ENCODE measurements at places on chromosomes 5 and 9.

DNA sequence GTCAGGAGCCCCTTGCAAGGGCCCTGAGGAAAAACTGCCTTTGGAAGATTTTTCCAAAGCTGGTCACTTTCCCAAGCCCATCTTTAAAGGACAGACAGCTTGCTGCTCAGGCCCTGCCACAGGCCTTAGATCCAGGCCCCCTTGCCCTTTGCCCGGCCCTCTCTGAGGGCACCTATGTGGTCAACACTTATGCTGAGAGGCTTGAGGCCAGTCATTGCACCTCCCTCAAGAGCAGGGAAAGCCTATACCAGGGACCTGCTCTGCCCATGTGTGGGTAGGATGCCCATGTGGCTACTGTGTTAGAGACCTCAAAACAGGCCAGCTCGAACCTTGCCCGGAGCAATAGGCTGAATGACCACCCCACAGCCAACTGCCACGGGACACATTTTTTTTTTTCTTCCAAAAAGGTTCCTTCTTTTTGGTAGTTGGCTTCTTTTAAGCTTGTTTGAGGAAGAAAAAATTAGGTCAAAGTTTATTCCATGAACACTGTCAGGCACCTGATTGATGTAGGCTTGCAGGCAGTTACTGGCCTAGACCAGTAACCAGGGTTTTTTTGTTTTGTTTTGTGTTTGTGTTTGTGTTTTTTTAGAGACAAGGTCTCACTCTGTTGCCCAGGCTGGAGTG, 3.8 kb downstream of the TCF7 start:
- DNase-seq = no peak

- DNase-seq = no peak
Measured at GRCh38 chr9:85178474-85178873, 508.9 kb downstream of the NTRK2 start.

GRCh38 chr5:123571927-123572326, 60.0 kb downstream of the CSNK1G3 start:
- no peak for DNase-seq

- DNase-seq = no peak
Measured at GRCh38 chr5:173327084-173327947, 898 bp downstream of the STC2 start.

- DNase-seq = no peak
Measured at GRCh38 chr9:88645879-88646199, 110.9 kb downstream of the NXNL2 start.

DNA sequence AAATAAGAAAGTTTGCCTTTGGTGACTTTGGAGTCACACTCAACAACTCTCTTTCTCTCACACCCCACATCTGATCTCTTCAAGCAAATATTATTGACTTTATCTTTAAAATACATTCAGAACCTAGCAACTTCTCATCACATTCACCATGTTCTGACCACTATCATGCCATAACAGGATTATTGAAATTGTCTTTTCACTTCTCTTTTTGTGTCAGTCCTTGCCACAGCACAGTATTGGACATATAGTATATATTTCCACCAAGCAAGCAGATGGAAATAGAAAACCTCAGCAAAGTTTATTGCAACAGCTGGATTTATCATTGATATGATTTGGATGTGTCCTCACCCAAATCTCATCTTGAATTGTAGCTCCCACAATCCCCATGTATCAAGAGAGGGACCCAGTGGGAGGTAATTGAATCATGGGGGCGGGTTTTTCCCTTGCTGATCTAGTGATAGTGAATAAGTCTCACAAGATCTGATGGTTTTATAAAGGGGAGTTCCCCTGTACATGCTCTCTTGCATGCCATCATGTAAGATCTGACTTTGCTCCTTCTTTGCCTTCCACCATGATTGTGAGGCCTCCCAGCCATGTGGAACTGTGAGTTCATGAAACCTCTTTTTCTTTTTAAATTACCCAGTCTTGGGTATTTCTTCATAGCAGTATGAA, 26.9 kb upstream of the ITGA1 start:
- no peak for DNase-seq

DNA sequence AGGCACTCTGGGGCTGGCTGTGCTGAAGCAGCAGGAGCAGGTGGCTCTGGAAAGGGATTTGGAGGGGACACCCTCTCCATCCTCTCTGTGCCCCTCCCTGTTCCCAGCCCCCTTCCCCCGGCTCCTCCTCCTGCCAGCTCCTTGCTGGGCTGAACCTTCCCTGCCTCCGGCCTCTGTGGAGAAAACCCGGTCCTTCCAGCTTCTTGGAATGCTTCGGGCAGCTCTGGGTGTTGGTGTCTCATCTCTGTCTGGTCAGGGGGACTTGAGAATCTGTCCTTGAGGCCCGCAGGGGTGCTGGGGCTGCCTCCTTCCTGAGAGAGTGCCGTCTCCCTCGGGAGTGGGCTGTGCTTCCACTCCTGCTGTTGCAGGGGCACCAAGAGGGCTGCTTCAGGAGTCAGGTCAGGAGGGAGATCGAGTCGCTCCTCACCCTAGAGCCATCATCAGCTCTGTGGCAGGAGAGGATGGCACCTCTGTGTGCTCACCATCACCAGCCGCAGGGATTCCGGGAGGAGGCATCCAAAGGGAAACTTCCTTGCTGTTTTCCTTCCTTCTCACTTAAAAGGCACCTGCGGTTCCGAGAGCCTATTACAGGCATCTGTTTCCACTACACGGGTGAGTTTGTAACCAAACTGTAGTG, 30.6 kb downstream of the NDUFS6 start:
- no peak for DNase-seq

DNA sequence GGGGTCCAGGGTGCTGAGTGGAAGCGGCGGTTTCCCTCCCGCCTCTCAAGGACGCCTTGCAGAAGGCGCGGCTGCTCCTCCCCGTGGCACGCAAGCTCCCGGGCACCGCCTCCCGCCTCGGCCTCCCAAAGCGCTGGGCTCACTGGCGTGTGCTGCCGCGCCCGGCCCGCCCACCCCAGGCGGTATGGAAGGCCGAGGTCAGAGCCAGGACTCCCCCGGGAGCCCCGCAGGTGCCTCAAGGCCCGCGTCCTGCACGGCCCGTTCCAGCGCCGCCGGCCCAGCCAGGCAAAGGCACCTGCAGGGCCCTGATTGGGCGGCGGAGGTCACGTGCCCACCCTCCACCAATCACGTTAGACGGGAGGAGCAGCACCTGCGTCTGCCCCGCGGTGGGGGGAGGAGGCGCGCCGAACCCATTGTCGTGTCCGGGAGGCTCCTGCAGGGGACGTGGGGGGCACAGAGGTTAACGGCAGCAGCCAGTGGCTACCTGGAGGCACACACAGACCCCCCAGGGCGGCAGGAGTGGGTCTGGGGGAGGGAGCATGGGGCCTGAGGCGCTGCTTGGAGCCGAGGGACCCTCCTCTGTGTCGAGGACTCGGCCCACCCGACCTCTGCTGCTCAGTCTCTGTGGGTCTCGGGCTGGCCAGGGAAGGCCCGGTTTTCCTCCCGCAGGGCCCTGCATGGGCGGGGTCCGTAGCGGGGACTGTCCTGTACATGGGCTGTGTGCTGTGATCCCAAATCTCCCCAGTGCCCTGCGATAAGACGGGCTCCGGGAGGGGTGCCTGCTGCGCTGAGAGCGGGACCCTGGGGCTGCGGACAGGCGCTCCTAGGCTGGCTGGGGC, 2.0 kb upstream of the LCN12 start:
- peak; percentile 80 for DNase-seq

DNA sequence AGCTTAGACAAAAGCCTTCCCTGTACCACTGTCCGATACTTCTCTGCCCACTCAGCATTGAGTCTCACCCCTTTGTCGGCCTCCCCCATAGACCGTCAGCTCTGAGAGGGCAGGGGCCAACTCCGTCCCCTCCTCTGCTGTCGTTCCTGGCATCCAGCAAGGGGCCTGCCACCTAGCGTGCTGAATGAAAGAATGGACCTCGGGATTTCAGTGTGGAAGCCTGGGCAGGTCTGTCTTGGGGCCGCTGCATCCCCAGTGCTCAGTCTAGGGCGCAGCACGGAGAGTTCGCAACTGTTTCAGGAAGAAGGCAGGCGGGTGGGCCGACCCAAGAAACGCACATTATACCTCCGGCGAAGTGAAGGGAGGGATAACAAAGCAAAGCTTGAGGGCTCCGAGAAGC, 1.5 kb upstream of the TOR1B start:
- DNase-seq = no peak

DNA sequence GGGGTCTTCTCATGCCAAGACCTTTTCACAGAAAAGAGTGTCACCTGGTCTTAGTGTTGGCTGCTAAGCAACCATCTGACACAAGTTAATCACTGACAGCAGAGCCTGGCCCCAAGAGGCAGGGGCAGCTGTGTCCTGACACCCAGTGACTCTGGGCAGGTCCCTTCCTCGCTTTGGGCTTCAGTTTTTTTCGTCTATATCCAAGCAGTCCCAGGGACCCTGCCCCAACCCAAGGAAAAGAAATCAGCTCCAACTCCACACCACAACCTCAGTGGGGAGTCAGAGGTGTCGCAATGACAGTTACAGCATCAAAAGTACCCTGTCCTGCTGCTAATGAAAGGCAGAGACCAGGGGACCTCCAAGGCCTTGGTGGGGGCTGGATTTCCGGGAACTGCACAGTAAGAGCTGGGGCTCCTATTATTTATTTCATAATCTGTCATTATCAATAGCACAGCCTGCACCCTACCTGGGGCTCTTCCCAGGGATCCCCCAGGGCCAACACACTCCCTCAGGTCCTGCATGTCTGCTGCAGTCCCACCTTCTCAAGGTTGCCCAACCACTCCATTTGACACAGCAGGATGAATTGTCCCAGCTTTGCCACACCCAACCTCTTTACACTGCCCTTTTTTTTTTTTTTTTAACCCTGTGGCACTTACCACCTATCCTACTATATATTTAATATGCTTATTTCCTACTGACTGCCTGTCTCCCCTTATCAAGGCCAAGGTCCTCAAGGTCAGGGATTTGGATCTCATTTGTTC, 9.4 kb downstream of the ANKS6 start:
- no peak for DNase-seq
